Calu3 (cell line): ENCODE measurements at places on chromosomes 16 and 17.

DNA sequence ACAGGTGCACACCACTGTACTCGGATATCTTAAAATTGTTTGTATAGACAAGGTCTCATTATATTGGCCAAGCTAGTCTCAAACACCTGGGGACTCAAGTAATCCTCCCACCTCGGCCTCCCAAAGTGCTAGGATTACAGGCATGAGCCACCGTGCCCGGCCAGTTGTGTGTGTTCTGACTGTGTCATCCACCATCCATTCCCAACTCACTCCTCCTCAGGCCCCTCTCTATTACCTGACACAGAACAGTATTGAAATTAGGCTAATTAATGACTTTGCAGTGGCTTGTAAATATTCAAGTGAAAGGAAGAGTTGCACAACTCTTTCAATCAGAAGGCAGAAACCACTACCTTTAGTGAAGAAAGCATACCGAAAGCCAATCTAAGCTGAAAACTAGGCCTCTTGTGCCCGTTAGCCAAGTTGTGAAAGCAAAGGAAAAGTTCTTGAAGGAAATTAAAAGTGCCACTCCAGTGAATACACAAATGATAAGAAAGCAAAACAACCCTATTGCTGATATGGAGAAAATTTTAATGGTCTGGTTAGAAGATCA lies 28.7 kb downstream of the GOSR1 start:
- DNase-seq: no peak

DNA sequence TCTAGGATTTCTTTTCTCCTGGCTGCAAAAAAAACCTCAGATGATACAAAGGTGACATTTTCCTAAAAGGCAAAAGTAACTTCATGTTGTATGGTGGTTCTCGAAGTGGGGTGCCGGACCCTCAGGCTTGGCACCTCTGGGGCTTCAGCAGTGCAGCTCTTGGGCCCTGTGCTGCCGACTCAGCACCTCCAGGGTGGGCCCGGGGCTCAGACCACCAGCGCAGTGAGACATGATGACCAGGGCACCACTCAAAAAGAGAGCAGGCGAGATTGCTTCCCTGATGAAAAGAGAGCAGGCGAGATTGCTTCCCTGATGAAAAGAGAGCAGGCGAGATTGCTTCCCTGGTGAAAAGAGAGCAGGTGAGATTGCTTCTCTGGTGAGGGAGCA lies 98.7 kb upstream of the ZNF750 start:
- no peak for DNase-seq

GRCh38 chr16:89949121-89949742 lies 677 bp downstream of the DEF8 start:
- no peak for DNase-seq

DNA sequence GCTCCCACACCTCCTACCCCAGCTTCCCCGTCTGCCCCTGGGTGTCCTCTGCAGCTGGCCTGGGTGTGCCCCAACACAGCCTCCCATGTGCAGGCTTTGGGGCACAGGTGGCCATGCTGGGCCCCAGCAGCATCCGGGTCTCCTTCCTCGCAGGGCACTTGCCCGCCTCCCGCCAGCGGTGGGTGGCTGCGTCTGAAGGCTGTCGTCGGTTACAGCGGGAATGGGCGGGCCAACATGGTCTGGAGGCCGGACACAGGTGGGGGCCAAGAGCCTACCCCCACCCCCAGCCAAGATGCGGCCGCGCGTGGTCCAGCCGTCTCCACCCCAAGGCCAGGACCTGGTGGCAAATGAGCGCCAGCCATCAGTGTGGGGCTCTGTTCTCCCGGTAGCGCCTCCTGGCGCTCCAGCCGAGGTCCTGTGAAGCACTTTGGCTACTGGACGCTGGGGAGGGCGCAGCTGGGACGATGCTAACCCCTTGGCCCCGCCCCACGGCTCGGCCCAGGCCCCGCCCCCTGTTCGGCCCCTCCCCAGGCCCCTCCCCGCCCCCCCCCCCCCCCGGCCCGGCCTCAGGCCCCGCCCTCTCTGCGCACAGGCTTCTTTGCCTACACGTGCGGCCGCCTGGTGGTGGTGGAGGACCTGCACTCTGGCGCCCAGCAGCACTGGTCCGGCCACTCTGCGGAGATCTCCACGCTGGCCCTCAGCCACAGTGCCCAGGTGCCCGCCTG lies 7.3 kb upstream of the RHOT2 start:
- DNase-seq: no peak

GRCh38 chr17:11909348-11909747 lies 87.9 kb downstream of the ZNF18 start:
- no peak for DNase-seq

GRCh38 chr17:4514206-4514605 lies 15.5 kb downstream of the SPNS2 start:
- peak; percentile 77 for DNase-seq

GRCh38 chr17:2405247-2405926 lies 4.5 kb upstream of the MNT start:
- no peak for DNase-seq

GRCh38 chr16:68074850-68075555 lies 10.2 kb upstream of the NFATC3 start:
- no peak for DNase-seq

DNA sequence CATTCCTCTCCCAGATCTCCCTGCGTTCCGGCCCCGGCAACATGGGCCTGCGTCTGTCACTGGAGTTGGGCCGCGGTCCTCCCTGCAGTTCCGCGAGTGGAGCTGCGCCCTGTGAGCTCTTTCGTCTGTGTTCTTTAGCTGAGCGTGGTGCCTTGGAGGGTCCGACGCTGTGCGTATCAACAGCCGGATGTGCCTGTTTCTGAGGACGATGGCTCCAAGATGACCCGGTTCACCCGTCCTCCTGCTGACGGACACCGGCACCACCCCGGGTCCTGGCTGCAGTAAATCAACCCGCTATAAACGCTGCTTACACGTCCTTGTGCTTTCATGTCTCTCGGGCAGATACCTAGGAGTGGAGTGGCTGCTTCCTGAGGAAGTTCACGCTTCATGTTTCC lies 44.8 kb upstream of the GNG13 start:
- DNase-seq: no peak

GRCh38 chr17:66533572-66533971 lies 231.2 kb downstream of the PRKCA start:
- DNase-seq: no peak

DNA sequence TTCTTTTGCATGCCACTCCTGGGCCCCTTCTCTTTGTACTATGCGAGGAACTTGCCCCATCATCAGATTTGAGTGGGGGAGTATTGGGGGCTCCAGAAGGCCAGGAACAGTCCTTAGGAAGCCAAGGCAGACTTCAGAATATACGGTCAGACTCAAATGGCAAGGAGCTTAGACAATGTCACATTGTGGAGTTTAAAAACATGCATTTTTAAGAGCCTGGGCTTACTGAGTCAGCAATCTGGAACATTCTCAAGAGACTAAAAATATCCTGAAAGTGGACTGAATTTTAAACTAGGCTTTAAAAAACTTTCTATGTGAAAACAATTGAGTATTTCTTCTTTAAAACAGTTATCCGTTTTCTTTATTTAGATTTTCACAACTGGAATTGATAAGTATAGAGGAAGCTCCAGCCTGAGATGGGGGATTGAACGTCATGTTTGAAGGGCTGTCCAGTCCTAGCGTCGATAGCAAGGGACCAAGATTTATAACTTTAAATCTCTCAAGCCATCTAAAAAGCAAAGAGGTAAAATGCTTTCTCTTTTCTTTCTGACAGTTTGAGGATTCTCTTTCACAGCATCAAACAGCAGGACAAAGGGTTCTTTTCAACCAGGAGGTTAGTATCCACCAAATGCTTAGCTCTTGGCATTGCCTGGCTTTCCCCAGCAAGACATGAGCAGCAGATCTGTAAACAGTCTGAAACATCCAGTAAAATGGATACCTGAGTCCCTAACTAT lies 45.8 kb upstream of the CDRT4 start:
- no peak for DNase-seq

GRCh38 chr16:55933038-55933437 lies 57.9 kb upstream of the CES5A start:
- no peak for DNase-seq
